Lung microvascular endothelial cell (primary cell): ENCODE measurements at places on chromosomes 1 and 21.

GRCh38 chr1:109502364-109502851 is 7.1 kb downstream of the AMIGO1 start:
- DNase-seq = no peak

DNA sequence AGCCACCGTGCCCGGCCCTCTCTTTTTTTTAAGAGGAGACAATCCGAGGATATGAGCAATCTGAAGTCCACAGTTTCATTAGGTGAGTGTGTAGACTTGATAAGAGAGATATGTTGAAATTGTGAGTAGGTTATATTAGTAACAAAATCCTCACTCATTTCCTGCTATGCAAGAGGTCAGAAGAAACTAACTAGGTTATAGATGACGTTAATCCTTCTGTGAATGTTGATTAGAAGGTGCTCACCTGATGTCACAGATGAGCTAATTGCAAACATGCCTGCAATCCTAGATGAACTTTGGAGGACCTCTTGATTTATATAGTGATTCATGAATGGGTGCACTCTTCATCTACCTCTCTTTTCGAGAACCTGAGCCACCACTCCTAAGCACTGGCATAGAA is 29.3 kb downstream of the NTMT2 start:
- DNase-seq = no peak

DNA sequence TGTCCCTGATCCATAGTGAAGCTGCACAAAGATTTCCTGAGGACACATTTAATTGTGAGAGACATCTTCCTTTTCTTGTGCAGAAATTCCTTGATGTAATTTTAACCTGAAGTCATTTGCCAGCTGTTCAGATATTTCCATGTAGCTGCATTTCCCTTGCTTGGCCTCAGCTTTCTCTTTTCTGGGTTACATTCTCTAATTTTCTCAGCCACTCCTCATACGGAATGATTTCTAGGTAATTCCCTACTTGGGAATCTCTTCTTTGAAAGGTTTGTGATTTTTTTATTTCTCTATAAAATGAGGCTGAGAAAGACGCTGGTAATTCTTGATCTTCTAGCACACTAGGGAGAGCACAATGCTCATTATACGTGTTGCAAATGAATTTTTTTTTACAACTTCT is 199.0 kb downstream of the PCP4 start:
- no peak for DNase-seq

DNA sequence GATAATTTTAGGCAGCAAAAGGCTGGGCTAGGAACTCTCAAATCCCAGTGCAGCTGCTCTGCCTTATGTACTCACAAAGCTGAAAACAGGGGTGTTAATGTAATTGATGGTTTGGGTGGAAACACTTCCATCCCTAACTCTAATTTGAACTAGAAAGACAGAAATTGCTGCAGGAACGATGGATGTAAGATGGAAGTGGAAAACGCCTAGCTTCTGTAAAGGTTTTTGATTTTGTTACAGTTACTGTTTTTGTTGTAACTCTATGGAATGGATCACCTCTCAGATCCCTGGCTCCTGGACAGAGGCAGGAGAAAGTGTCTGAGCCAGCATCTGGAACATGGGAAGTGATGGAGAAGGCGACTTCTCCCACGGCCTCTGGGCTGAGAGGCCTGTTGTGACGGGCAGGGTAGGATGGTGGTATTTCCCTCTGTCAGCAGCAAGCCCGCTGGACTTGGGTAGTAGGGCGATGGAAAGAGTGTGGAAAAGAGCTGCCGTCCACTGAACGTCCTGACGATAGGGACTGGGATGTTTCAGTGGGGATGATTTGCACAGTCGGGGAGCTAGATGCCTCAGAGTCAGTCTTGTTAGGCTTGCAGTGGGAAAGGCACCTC is 1.6 kb downstream of the TRAF5 start:
- DNase-seq = no peak

GRCh38 chr1:245298781-245299180 is 144.0 kb downstream of the KIF26B start:
- DNase-seq = no peak

- DNase-seq = no peak
Observed at GRCh38 chr1:162111572-162111971, 42.1 kb downstream of the NOS1AP start.

GRCh38 chr1:151823175-151823574 is 8.4 kb downstream of the RORC start:
- DNase-seq = no peak

DNA sequence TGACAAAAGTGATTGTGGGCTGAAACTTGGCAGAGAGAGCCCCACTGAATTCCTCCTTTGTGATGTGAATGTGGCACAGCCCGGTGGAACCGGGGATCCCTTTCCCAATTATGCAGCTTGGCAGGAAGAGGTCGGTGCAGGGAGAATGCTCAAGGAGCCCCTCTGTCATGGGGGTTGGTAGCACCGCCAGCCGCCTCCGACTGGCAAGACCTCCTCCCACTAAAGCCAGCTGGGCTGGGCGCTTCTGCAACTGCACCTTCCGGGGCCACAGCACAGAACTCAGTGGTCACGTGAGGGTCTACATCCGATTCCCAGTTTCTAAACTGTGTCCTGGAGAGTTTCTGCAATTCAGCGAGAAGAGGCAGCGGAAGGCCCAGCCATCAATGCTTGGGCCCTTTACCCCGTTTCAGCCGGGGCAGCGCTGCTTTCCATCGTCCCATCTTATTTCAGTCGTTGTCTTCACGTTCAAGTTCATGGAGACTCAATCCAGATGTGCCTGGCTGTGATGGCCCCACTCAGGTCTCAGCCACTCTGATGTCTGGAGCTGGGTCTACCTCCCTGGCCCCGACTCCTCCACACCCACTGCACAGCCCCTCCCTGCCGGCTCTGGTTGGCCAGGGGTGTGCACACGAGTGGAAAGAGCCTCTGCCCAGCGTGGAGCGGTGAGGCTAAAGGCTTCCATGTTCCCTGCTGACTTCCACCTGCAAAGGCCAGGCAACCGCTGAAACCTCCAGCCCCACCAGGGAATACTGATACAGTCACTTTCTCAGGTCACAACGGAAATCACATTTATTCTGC is 39.8 kb upstream of the FHAD1 start:
- DNase-seq = no peak

DNA sequence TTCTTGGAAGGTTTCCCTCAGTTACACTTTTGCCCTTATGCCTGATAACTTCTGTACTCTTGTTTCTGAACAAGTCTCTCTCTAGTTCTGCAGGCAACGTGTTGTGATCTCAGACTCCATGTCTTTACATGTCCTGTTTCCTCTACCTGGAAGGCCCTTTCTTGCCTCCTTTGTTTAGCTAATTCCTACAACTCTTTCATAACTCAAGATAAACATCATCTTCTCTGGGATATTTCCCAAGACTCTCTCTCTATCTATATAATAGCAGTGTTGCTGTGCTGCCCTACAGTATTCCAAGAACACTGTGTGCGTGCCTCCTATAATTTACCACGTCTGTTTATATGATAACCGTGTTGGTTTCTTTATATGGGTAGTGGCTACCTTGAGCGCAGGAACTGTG is 47.8 kb downstream of the CHRM3 start:
- DNase-seq = no peak

- DNase-seq = no peak
Observed at GRCh38 chr1:184891440-184891839, 82.9 kb downstream of the NIBAN1 start.

DNA sequence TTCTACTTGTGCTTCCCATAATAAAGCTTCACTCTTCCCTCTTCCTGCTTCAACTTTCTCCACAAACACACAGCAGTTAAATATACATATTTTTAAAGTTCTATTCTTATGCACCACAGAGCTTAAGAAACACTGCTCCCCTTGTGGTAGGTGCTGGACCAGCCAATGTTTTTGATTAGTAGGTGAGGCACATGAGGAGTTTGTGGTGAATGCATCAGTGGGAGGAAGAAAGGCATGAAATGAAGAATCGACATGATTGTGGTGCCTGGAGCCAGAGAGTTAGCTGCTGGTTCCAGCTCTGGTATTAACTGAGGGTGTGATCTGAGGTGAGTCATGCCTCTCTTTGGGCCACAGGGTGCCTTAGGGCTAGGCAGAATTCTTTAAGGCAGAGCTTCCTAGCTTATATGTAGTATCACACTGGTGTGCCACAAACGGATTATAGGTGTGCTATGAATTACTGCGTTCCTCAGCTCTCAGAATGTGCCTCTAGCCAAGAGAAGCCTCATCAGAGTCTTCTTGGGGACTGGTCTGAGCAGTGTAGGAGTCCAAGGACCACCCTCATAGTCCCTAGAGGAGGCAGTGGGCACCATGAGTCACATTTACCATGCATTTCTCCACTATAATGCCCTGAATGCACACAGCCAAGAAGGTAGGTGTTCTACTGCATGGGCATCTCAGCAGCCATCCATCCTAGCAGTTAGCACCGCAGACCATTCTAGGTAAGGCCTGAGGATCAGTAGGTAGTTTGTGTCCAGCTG is 97.4 kb upstream of the SGIP1 start:
- peak; percentile 41 for DNase-seq

- DNase-seq = peak; percentile 57
Observed at GRCh38 chr1:109425391-109426280, 612 bp downstream of the PSMA5 start.

GRCh38 chr1:927234-927633 is 3.5 kb downstream of the SAMD11 start:
- no peak for DNase-seq

DNA sequence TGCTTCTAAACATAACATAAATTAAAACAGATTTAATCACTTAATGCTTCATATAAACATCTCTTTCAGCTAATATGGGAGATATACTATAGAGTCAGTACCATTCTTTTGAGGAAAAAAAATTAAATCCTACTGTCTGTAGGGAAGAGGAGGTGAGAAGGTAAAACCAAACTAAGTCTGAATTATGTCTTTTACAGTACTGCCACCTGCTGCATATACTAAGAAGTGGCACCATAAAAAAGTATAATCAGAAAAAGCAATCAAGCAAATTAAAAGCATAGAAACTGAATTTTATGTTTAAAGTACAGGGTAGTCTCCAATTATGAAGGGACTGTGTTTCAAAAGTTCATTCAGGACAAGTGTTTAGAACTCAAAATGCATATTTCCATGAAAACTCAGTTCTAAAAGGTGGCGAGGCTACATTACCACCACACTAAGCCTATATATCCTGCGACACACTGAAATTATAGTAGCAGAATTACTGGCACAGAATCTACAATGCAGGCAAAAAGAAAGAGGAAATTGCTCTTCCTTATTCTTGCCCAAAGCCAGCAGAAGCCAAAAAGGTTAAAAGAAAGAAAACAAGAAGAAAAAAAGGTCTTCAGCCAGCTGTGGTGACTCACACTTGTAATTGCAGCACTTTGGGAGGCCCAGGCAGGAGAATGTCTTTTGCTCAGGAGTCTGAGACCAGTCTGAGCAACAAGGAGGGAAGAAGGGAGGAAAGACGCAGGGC is 9.0 kb downstream of the NSL1 start:
- peak; percentile 54 for DNase-seq

DNA sequence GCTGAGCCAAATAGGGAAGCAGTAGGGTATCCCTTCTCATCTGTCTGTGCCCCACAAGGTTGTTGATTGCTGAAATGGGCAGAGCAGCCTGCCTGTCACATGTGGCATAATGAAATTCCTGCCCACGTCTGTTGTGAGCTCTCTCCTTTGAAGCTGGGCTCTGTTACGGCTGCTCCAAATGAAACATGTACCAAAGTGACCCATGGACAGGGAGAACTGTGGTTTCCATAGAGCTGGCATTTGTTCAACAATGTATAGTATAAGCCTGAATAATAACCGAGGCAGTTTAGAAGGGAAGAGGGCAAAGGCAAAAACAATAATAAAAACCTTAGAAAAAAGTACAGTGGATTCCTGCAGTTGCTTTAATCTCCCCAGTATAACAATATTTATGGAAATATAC is 149.7 kb downstream of the LYPLAL1 start:
- peak; percentile 8 for DNase-seq

DNA sequence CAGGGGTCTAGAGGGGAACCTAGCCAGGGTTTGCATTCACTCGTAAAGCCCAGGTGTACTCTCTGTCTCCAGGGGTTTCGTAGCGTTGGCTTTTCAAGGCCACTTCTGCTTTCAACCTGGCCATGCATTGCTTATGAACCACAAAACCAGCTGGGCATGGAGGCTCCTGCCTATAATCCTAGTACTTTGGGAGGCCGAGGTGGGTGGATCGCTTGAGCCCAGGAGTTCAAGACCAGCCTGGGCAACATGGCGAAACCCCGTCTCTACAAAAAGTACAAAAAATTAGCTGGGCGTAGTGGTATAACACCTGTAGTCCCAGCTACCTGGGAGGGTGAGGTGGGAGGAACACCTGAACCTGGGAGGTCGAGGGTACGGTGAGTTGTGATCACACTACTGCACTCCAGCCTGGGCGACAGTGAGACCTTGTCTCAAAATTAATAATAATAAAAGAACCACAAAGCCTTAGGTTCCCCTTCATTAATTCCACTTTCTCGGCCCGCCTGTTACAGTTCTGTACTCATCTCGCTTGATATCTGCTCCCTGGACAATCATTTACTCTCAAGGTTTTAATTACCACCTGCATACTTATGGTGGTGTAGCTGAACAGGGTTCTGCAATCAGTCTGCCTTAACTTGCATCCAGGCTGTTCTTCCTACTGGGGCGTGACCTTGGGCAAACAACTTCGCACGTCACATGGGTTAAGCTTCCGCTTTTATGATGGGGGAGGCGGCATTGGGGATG is 6.1 kb downstream of the SLC16A4 start:
- no peak for DNase-seq

GRCh38 chr1:207910591-207911354 is at the start of gene CD34:
Gene CD34 (minus strand): TSS chr1:207911125. CDS start chr1:207911080, 45 bp downstream.
- DNase-seq = peak; percentile 44

GRCh38 chr1:216111842-216112241 is 311.4 kb downstream of the USH2A start:
- no peak for DNase-seq

DNA sequence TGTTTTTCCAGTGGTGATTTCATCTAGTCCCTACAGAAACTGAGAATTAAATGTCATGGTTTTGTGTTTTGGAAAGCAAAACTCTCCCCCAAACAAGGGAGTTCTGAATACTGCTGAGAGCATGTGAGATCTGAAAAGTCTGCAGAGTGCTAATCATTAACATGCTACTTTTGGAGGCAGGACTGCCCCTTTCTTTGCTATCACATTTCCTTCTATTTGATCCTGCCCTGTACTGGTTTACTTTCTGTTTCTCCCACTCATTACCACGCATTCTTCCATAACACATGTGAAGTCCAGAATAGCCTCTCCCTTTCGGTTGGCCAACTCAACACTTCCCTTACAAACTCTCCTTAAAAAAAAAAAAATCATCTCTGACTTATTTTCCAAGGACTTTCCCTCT is 63.6 kb downstream of the GADD45A start:
- DNase-seq = peak; percentile 86

DNA sequence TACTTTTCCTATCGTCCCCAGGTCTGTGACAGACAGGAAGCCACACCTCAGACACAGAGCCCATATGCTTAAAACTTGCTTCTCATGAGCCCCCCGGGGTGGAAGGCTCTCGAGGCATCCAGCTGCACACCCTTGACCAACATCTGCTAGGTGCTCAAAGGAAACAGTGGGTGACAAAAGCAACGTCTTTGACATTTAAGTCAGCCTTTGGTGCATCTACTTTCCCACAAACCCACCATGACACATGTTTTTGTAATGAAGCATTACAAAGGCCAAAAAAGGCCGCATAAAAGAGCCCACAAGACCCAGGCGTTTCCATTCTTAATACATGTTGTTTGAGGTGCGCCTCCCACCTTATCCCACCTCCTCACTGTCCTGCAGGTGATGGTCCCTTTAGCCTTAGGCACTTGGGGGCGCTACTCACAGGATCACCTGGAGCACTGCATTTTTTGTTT is 11.8 kb upstream of the FASLG start:
- DNase-seq = no peak

GRCh38 chr1:156167536-156167935 is 14.2 kb downstream of the SEMA4A start:
- DNase-seq = peak; percentile 74
